T follicular helper cell (primary cell): ENCODE measurements at places on chromosomes 12 and 14.

DNA sequence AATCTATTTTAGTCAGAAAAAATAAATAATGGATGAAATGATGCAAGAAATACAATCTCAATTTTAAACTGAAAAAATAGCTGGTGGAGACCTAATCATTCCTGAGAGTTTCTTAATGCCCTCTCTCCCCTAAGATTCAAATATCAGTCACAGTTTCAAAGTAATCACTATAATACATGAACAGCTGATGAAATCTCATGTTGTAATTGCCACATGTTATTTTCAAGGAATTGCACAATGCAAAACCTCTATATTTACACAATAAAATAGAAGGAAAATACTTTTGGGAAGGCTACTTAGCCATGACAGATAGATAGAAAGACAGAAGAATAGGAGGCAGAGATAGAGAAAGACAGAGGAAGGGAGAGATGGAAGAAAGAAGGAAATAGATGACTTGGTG, 18.2 kb downstream of the IFNG-AS1 start:
- DNase-seq, result no peak

DNA sequence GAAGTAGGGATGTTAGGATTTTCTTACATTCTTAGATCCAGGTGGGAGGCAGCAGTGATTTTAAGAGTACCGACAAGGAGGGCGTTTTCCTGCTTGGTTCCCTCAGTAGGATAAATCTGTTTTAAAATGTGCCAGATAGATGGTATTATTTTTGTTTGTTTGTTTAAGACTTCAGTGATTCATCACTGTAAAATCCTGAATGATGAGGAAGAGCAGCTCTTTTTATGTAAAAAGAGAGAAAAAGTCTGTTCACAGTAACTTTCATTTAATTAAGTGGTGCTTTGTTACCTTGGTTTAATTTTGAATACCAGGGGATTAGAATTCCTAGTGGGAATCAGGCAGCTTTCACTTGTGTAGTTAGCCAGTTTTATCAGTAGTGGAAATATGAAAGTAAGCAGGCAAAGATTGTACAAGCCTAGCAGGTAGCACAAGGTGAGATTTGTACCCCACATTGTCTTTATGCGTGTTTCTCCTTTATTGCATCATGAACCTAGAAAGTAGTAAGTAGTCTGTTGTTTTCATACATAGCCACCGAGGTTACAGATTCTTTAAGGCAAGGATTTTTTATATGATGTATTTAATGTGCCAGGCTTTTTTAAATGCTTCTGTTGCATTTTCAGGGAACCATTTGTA, 349.6 kb downstream of the CCDC91 start:
- no peak for DNase-seq

DNA sequence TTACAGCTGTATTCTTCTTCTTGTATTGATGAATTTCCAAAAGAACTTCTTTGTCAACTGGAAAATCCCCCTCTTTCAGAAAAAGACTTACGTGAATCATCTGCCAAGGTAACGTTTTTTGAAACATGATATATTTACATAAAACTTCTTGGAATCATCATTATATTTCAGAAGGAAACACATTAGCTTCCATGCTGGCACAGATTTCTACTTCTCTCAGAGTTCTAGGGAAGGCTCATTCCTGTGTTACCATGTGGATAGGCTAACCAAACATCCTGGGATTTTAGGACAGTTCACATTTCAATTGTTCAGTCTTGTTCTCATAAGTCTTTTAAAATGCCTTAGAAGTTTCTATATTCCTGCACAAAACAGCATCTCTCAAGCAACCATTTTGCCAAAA, 120.3 kb upstream of the NEDD1 start:
- DNase-seq, result no peak

DNA sequence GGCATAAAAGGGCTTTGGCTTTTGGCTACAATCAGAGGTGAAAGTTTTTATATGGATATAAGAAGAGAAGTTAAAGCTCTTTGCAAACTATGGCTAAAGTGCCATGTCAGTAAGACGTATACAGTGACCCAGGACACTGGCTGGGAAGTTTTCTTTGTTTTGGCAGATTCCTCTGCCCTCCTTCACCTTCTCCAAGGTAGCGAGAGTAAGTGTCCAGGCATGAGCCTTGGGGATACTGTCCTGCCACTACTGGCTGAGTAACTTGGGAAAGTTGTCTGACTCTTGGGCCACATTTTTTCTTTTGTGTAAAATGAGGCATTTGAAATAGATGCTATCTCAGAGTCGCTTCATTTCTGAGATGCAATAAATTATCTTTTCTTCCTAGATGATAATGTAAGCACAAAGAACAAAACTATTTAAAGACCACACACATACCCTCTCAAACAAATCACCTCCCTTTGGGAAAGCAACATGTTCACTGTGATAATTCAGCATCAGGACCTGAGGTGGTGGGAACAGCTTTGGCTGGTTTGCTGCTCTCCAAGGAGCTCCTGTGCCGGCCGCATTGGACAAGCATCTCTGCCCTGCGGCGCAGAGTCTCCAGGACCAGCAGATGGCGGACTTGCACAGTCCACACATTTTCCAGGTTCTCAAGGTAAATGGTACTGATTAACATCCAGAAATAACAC, 106.3 kb downstream of the PTCSC3 start:
- DNase-seq, result no peak

DNA sequence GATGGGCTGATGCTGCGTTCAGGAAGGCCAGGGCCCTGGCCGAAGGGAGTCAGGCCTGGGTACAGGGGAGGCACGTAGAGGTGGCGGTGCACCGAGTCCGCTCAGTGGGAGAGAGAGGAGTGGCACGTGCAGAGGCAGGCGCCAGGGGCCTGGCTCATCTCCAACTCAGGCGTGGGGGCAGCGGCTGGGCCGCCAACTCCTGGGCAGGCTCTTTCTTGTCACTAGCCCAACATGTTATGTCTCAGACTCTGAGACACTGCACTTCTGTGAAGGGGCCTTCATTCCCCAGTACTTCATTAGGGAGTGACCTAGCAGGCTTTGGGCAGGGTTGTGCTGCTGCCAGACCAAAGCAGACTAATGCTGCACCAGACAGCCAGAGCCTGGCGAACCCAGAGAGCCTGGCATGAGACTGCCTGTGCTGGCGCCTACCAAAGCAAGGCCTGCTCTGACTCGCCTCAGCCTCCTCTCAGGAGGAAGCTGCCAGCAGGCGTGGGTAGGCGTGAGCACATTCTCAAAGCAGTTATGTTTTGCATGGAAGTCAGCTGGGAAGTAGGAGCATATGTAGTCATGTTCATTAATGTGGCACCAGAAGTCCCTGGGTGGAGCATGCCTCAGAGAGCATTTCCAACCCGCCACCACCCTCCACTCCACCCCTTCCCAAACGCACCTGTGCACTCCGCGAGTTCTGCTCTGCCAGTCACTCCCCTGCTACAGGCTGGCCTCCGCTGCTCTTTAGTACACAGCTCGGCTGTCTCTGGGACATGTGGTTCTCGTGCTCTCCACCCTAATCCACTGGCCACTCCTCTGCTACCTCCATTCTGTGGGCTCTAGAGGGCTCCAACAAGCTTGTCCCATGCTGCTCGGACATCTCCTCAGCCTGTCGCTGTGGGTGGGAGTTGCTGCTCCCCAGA, 9.7 kb downstream of the CKB start:
- DNase-seq, result no peak

GRCh38 chr12:5773550-5773949, 171.5 kb downstream of the ANO2 start:
- no peak for DNase-seq

DNA sequence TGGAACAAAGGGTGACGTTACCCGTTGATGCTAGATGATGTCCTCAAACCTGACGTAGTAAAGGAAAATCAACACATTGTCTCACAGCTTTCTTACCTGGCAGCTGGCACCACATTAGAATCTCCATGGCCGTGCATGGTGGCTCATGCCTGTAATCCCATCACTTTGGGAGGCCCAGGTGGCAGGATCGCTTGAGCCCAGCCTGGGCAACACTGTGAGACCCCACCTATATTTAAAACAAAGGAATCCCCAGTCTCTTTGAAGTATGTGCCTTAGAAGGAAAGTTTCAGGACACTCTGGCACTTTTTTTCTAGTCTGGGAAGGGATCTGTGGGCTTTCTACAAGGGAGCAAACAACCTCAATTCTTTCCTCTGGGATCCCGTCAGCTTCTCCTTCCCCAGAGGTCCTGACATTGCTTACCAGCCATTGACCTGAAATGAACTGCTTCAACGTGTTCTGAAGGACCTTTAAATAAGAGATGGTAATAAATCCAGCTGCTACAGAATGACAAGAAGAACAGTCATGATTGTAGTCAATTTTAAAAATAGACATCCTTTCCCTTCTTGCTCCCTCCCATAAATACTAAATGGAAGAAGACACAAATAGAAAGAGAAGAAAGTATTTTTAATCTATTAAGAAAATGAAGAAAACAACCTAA, 33.7 kb upstream of the TTC7B start:
- no peak for DNase-seq
